CD4-positive, alpha-beta T cell treated with Interleukin-17A for 1 hour (primary cell): ENCODE measurements at places on chromosomes 13 and 19.

DNA sequence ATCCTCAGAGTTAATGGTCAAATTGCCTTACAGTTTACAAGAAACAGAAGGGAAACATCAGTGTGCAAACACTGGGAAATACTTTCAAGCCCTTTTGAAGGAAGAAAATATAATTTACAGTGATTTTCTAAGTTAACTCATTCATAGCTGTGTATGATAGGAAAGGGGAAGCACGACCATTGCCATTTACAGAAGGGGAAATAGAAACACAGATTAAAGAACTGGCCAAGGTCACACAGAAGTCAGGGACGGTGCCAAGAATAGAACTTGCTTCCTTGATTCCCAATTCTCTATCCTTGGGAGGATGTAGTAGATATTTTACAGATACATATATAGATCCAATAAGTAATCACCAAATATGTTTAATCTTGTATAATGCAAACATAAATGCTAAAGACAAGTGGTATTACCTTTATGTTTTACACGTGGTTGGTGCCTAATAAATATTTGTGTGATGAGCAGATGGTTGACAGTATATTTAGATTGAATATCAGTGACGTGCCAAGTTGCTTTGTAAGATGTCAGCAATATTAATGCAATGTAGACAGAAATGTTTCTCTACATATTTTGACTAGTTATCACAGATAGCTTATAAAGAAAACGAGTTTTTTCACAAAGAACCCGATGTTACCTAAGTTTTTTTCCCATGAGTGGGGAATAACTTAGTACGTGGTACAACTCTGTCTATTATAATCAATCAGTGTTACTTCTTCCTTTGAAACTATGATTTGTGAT, 73.1 kb downstream of the FLT1 start:
- no peak for DNase-seq

DNA sequence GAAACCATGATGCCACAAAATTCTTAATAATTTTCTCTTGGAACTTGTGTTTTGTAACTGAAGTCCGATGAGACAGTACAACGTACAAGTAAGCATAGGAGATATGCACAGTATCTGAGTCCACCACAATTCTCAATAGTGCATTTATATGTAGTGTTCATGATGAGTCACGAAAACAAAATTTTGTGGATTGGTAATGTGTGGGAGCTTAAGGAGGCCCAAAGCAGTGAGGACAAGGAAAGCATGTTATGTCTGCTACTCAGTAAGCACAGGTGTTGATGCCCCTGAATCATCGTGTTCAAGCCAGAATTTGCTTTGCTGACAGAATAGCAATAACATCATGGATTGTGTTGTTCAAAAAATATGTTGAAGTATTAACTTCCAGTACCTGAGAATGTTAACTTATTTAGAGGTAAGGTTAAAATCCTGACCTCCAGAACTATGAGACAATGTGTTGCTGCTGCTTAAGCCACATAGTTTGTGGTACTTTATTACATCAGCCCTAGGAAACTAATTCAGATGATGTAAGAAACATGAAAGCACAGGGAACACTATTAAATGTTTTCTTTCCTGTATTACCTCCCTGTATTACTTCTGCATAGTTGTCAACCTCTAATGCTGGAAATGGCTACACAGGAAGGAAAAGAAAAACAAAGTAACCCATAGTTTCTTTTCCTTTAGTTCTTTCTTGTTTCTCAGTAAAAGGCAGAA, 201.3 kb downstream of the SLITRK6 start:
- DNase-seq = no peak

- DNase-seq = peak; percentile 1
Observed at GRCh38 chr19:28553005-28553404, 659.9 kb downstream of the UQCRFS1 start.

- no peak for DNase-seq
Observed at GRCh38 chr19:49315111-49315510, 9.9 kb downstream of the SLC6A16 start.

- no peak for DNase-seq
Observed at GRCh38 chr19:54279406-54279962, 1.4 kb downstream of the LILRB2 start.

GRCh38 chr13:58955546-58956385, 1208.0 kb downstream of the DIAPH3 start:
- no peak for DNase-seq

GRCh38 chr13:102400675-102401145, 1.1 kb downstream of the FGF14 start:
- DNase-seq = no peak

DNA sequence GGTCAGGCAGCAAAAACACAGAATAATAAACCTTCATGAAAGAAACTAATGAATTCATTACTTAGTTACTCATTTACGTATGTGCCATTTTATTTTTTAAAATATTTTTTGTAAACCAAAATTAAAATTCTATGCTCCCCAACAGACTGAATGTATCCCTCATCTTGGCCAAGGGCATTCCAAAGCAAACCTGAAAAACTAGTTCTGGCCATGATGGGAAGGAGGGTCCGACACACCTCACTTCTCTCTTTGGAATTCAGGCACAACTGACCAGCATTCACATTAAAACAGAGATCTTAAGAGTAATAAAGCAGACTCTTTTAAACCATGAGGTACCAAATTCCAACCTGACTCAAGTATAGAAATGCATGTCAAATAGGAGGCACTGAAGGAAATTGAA, 1576.9 kb upstream of the SPRY2 start:
- no peak for DNase-seq

- DNase-seq = no peak
Observed at GRCh38 chr19:48668332-48668731, 4.5 kb downstream of the NTN5 start.

DNA sequence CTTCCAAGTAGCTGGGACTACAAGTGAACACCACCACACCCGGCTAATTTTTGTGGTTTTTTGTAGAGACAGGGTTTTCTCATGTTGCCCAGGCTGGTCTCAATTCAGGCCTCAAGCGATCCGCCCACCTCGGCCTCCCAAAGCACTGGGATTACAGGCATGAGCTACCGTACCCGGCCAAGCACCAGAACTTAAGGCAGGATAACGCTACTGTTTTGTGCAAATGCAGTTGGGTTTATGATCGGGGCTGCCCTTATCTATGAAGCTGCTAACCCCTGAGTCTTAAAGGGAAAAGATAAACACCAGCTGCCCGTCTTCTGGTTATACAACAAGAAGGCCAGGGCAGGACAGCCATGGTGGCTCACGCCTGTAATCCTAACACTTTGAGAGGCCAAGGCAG, 12.6 kb upstream of the TM6SF2 start:
- no peak for DNase-seq

DNA sequence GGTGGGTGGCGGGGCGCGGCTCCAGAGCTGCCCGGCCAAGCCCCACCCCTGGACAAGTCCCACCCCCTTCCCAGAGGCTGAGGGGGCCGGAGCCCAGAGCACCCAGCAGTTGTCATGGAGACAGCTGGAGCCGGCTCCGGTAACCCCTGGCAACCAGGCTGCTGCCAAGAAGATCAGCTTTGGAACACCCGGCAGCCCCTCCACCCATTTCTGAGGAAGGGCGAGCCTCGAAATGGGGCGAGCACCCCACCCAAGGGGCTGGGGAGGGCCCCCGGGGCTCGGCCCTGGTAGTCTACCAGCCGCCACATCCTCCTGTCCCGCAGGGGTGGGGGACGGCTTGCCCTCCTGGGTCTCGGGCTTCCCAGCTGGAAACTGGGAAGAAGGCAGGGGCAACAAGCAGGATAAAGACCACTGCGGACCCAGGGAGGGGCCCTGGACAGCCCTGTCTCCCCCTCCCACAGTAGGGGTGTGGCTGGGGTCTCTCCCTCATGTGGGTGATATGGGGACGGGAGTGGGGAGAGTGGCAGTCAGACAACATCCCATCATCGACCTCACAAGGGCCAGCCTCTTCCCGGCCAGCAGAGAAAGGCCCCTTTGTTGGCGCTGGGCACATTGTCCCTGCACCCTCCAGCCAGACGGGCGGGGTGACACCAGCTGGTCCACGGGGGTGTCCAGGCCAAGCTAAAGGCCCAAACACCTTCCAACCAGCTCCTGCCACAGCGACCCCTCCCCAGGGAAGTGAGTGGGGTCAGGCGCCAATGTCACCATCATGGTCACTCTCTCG, 1.5 kb downstream of the CERS1 start:
- DNase-seq = no peak

DNA sequence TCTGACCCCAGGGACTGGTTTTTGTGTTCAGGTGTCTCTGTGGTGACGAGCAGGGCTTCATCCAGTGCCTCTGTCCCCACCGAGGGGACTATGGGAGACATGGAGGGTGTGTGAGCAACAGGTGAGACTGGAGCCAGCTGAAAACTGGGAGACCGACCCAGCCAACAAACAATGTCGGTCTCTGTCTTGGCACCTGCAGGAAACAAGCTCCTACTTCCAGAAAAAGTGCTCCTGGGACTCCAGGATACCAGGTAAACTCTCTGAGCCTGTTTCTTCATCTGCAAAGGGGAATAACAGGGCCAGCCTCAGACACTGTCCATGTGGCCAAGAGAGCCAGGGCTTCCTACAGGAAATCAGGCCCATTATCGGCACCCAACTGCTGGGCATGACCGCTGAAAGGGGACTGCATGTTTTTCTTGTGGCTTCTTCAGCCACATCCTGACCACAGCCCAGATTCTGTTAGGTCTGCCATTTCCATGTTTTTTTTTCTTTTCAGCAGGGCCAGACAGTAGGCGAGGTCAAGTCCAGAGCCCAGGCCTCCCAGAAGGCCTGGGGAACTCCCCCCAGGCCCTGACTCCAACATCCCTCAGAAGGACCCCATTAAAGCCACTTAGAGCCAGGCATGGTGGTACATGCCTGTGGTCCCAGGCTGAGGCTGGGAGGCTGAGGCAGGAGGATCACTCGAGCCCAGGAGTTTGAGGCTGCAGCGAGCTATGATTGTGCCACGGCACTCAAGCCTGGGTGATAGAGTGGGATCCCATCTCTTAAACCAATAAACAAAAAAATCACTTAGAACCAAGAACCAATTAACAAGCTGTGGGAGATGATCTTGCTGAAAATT, 836 bp upstream of the BST2 start:
- DNase-seq = peak; percentile 32

DNA sequence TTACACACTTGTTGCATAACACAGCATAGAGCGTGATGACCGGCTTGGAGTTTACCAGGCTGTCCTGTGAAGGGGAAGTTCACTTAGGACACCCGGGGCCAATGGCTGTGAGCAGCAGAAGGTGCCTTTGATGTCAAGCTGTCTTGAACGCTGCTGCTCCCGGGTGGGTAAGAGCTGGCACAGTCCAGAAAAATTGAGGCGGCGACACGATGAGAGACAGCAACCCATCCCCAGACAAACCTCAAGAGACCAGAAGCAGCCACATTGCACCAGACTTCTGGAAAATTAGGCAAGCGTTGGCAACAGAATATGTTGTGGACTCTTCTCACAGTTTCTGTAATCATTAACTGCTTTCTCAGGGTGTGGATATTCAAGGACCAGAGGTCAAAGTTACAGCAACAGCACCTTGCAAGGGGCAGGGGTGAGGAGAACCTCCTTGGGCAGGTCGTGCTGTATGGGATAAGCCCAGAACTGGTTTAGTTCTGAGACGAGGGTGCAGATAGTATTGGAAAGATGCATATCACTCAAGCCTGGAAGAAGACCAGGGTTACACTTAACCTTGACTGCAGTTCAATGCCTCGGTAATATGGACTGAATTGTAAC, 10.1 kb downstream of the NFILZ start:
- DNase-seq = peak; percentile 13

GRCh38 chr19:6903446-6903845, 16.1 kb downstream of the ADGRE1 start:
- no peak for DNase-seq

DNA sequence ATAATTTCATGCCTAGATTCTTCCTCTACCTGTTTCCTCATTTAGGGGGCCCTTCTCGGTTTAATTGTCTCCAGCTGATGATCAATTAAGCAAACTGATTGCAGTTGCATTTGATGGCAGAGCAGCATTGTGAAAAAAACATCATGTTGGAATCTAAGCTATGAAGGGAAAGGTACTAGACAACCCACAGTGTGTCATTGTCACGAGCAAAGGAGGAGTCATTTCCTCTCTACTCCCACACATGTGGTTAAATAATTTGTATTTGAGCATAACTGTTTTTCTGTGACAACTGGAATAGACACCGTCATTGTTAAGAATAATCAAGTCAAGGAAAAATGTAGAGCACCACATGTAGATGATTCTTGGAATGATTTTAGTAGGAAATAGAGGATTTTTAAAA, 240.3 kb downstream of the DCT start:
- peak; percentile 15 for DNase-seq

DNA sequence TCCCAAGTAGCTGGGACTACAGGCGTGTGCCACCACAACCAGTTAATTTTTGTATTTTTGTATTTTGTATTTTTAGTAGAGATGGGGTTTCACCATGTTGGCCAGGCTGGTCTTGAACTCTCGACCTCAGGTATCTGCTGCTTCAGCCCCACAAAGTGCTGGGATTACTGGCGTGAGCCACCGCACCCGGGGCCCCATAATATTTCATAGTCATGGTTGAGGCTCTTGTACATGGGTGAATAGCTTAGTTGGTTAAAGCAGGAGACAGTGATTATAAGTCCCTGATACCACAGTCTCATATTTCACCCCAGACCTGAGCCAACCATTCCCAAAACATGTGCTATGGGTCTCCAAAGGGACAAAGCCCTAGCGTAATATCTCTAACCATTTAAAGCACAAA, 26.1 kb downstream of the MBNL2 start:
- DNase-seq = no peak

- no peak for DNase-seq
Observed at GRCh38 chr19:2685204-2685704, 17.2 kb downstream of the GNG7 start.

DNA sequence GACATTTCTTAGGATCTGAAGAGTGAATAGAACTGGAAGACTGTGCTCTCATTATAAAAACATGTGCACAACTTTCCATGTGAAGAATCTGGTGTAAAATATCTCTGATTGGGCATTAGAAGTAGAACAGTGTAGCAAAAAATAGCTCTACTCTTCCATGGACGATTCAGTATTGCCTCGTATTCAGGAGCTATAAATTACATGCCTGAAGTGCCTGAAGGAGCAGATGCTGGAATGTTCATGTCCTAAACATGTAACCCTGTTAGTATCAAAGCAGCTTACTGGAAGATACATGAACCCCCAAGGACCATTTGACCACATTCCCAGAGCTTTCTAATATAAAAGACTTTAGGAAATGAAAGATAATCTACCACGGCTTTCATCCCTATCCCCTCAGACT, 528.9 kb downstream of the DACH1 start:
- DNase-seq = no peak

DNA sequence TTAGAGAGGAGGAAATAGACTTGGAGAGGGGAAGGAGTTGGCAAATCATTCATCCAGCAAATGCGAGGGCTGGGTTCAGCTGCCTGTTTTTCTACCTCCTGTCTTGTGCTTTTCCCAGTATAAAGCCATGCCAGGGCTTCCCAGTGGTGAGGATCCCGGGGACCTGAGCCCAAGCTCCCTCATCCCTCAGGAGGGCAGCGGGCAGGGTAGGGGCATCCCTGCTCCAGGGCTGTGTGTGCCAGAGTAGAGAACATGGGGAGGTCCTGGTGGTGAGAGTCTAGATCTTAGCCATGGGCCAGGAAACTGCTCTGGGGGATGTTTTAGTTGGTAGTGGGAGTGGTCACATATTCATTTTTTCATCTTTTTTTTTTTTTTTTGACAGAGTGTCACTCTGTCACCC, 43.6 kb downstream of the GPR12 start:
- no peak for DNase-seq
